ENCODE measurements at places on chromosomes 1 and 21. TPM values are rescaled to one million over a fixed set of nuclear protein-coding genes. Genes with fewer than 3 reads are reported as not detected.

- DNase-seq: no peak
Observed at GRCh38 chr1:164516591-164516990, 42.4 kb upstream of the PBX1 start.

PPM1J gene
- total RNA-seq: 2.0 TPM

NIT1 gene
- total RNA-seq: 42.3 TPM

CYP4A11 gene
- total RNA-seq: 23.0 TPM

HCRTR1 gene
- 0.35 TPM for total RNA-seq

AKNAD1 gene
- total RNA-seq: not detected

DNA sequence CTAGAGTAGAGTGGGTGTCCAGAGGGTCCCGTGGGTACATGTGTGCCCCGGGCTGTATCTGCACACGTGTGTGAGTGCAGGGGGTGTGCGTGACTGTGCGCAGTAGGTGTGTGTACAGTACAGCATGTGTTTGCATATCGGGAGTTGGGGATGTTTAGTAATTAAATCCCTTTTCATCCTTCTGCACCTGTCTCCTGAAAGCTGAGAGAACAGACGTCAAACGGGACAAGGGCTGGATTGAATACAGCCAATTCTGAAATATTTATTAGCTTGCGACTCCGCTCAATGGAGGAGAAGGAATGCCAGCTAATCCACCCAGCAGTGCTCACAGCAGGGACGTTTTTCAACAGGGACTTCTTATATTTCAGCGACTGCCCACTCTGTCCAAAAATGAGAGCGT lies 44.7 kb upstream of the CASZ1 start:
- DNase-seq: no peak

DNA sequence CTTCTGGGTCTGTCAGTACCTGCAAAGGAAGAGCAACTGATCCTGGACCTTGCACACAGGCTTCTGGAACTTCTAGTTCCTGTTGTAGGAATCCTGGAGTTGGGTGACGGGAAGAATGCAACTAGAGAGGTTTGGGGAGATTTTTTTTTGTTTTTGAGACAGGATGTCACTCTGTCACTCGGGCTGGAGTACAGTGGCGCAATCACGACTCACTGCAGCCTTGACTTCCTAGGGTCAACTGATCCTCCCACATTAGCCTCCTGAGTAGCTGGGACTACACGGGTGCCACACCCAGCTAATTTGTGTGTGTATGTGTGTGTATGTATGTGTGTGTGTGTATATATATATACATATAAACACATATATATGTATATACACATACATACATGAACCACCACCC lies 18.8 kb downstream of the ENTREP3 start:
- no peak for DNase-seq

GRCh38 chr1:231419738-231420298 lies 2.3 kb downstream of the EGLN1 start:
- no peak for DNase-seq

DNA sequence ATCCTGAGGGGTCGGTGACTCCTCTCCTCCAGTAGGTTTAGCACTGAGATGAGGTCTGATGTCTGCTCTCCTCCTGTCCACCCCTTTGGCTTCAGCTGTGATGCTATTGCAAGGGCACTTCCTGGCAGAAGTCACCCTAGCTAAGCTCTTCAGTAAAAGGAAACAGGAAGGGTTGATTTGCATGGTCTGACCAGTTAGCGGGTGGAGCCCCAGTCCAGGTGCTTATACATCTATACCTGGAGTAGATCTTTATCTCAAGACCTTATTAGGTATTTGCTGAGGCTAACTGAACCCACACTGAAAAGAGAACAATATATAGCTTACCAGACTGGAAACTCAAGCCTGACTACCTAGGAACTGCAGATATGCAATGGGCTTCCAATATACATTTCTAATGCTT lies 28.9 kb upstream of the NFASC start:
- DNase-seq: no peak

- DNase-seq: peak; percentile 84
Observed at GRCh38 chr1:58874757-58875755, 91.2 kb upstream of the JUN start.

TIMM17A gene
- 40.8 TPM for total RNA-seq

FCGR3B gene
- total RNA-seq: 4.3 TPM

DNA sequence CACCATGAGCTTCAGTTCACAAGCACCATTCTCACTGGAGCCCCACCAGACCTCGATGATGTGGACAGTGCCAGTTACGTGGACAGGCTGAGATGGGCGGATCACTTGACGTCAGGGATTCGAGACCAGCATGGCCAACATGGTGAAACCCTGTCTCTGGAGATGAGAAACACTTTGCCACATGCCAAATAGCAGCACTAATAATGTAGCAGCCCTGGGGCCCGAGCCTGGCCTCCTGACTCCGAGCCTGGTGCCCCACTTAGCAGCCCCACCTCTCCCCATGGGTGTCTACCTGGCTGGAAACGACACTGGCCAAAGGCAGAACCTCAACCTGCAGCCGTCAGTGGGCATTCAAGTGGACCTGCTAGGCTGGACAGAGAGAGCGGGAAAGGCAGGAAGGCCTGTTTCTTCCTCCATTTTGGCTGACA lies 129.1 kb downstream of the TOMM20 start:
- no peak for DNase-seq

HSD3B1 gene
- not detected for total RNA-seq

- no peak for DNase-seq
Observed at GRCh38 chr1:24094554-24094953, 17.4 kb downstream of the MYOM3 start.

- DNase-seq: no peak
Observed at GRCh38 chr1:162688521-162688920, 56.3 kb downstream of the DDR2 start.

CTBS gene
- total RNA-seq: 32.0 TPM

DNA sequence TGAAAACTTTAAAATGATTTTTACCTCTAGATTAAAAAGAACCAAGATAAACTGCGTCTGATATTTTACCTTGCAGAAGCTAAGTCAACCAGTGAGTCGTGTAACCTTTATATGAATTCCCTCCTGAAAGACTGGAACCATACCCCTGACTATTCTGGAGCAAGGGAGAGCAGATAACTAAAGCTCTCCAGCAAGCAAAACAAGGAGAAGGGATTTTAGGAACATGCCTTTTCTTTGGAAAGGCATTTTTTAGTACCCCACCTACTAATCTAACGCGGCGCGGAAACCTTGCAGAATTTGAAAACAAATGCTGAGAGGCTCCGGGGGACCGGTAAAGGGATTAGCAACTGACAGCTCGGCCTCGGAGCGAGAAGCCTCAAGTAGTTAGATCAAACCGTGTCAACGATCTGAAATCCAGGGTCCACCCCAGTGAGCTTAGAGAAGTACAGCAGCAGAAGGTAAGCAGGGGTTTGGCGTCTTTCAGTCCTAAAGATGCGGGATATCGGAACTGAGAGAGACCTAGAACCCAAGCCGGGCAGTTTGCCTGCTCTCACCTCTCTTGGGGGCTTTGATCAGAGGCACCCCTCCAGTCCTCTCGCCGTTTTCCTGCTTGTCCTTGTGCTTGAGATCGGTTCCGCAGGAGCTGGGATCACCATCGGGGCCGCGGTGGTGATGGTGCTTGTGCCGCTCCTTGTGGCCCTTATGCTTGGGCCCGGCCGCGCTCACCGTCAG lies 954 bp downstream of the RSBN1 start:
- DNase-seq: peak; percentile 53

- DNase-seq: no peak
Observed at GRCh38 chr1:82264802-82265201, 464.1 kb downstream of the ADGRL2 start.
